Mucosa of descending colon (tissue), 3 donors: ENCODE measurements at places on chromosomes 12 and 14. TPM values are rescaled to one million over a fixed set of nuclear protein-coding genes. Genes with fewer than 3 reads are reported as not detected.

GRCh38 chr12:76489737-76490136 lies 69.8 kb downstream of the OSBPL8 start:
- DNase-seq = no peak

- no peak for DNase-seq
Observed at GRCh38 chr12:96143392-96143791, 50.8 kb upstream of the ELK3 start.

DNA sequence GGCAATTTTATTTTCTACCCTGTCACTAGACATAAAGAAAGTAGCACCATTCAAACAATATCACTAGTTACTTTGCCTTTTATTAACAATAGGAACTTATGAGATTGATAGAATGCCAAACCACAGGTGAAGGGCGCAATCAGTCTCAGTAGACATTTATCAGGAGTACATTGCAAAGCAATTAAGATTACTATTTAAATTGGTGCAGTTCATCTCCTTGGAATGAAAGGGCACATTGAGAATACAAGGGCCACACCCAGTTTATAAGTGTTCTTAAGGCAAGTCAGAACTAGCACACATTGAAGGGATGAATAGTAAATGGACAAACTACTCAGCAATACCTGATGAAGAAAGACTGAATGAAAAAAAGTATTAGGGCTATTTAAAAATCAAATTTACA lies 601.4 kb downstream of the C12orf50 start:
- no peak for DNase-seq

MORN3 gene
- total RNA-seq = 0.35 TPM

KRT73 gene
- not detected for total RNA-seq

- no peak for DNase-seq
Observed at GRCh38 chr14:105460116-105460515, 14.5 kb upstream of the CRIP2 start.

DNA sequence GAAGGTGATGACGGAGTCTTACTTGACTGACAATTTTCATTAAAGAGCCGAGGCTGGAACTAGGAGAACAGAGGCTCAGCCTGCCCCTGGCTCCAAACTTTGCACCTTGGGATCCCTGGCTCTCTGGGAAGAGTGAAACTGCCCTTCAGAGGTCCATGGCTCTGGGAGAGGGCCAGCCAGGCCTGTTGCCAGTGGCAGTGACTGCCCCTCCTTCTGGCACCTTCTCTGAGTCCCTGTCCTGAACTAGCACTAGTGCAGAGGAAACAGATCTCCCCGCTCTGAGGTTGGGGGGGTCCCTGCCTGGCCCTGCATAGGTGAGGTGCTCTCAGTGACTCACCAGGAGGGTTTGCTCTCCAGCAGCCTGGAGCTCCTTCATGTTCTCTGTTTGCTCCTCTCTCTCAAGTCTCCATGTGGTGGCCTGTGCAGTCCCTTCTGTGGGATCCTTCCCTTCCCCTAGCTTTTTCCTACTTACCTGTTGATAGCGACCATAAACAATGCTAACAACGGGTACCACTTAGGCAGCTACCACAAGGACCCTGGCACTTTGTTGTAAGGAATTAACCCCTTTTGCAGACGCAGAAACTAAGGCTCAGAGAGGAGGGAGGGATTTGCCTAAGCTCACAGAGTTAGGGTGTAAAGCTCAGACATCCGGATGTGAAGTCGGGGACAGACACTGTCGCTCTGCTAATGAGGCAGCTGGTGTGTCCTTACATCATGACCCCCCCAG lies 22.4 kb downstream of the FAM222A start:
- no peak for DNase-seq

ABCD2 gene
- total RNA-seq = 1.1 TPM

DNA sequence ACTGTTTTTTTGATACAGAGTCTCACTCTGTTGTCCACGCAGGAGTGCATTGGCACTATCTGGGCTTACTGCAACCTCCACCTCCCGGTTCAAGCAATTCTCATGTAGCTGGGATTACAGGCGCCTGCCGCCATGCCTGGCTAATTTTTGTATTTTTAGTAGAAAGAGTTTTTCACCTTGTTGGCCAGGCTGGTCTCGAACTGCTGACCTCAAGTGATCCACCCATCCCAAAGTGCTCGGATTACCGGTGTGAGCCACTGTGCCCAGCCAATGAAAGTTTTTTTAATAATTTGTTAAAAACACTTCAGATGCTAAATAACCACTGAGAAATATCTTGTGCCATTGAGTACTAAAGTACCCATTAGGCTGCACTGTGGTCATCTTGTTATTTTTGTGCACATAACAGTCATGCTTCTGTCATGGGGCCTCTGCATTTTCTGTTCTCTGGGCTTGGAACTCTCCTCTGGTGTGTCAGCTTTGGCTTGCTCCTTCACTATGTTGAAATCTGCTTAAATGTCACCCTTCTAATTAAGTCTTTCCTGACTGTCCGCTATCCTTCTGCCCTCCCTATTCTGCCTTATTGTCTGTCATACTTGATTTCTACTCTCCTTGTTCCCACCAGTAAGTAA lies 105.1 kb downstream of the KTN1 start:
- DNase-seq = no peak

GRCh38 chr14:74380172-74380571 lies 31.9 kb downstream of the VRTN start:
- no peak for DNase-seq

GRCh38 chr12:67638694-67639093 lies 9.9 kb upstream of the DYRK2 start:
- no peak for DNase-seq

DNA sequence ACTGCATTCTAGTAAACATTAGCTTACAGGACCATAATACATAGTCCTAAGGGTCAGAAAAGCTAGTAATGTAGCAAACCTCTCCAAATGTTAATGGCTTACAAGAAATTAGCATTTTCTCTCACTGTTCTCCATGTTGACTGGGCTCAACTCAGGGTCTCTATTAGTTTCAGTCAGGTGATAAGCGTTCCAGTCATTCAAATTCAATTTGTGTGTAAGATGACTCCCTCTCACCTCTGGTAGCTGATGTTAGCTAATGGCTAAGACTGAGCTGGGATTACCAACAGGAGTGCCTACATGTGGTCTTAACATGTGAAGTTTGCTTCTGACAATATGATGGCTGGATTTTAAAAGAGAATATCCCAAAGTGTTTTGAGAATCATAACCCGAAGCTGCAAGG lies 630.5 kb upstream of the USP15 start:
- no peak for DNase-seq

TMEM132D gene
- 0.09 TPM for total RNA-seq

KCNJ8 gene
- 1.8 TPM for total RNA-seq

- DNase-seq = no peak
Observed at GRCh38 chr14:103284574-103285467, 49.2 kb upstream of the EIF5 start.

FOXN4 gene
- total RNA-seq = 0.25 TPM

GRCh38 chr14:70139384-70139783 lies 49.4 kb downstream of the SLC8A3 start:
- DNase-seq = no peak

DNA sequence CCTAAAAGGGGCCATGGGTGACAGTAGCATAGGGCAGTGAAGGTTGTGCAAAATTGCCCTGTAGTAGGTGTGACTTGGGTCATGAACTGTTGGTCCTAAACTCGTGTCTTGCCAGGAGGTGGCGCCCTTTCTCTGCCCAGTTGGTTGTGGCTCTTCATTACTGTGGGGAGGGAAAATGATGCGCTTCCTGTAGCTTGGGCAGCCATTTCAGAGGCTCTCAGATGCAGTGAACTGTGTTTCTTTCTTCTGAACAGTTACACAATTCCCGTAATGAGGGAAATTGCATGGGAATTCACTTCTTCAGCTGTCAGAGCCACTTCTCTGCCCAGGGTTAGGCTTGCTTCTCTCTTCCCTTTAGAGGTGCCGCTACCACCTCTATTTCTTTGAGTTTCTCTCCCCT lies 148.1 kb upstream of the NRXN3 start:
- peak; percentile 71 for DNase-seq

DNA sequence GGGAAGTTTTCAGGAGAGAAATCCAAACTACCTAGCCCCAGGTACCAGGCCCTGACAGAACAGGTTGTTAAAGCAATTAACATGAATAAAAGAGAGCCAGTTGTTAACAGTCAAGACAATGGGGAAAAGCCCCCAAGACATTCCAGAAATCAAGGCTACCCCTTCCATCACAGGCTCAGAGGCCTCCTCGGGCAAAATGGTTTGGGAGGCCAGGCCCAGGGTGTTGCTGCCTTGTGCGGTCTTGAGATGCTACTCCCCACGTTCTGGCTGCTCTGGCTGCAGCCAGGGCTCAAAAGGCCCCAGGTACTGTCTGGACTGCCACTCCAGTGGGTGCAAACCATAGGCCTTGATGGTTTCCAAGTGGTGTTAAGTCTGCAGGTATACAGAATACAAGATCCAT lies 7.0 kb downstream of the CRY1 start:
- no peak for DNase-seq

- DNase-seq = no peak
Observed at GRCh38 chr14:64474041-64474440, 8.7 kb downstream of the AKAP5 start.

GRCh38 chr12:70068743-70069142 lies 174.5 kb upstream of the CNOT2 start:
- DNase-seq = no peak

GRCh38 chr12:76674669-76675315 lies 89.1 kb upstream of the ZDHHC17 start:
- DNase-seq = no peak

TSHR gene
- total RNA-seq = not detected

DNA sequence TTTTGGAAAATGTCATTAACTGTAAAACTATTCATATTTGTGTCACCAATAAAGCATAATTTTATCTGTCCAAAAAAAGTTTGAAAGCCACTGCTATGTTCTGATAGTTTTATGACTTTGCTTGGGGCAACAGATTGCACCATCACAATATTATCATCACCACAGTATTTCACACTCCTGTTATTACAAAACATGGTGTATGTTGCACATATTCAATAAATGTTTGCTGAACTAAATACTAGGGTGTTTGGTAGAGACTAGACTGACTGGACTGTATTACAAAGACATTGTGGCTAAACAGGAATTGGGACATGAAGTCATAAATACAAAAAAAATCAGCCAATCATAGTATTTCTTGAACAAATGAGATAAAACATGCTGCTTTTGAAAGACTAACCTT lies 55.1 kb downstream of the PAWR start:
- no peak for DNase-seq
